ENCODE measurements at places on chromosomes 7 and 10.
A peak's percentile ranks its signal among the peaks of the same experiment; 100 is the strongest.

GRCh38 chr10:119029613-119030420 lies at the start of gene NANOS1:
Gene NANOS1 (plus strand): TSS chr10:119029714. CDS start chr10:119029802, 88 bp downstream.
- DNase-seq, result no peak

DNA sequence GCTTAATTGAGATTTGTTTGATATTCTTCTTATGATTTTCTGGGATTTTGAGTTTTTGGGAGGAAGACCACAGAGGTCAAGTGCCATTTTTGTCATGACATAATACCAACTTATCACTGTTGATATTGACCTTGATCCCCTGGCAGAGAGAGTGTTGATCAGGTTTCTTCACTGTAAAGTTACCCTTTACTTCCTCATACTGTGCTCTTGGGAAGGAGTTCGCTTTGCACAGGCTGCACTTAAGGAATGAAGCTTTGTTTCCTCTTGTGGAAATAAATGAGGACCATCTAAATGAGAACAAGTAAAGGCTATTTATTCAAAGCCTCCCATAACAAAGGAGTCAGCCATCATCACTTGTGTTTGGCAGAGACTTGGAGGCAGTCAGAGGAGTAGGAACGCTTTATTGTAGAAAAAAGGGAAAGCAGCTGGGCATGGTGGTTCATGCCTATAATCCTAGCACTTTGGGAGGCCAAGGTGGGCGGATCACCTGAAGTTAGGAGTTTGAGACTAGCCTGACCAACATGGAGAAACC lies 16.1 kb downstream of the ST7 start:
- no peak for DNase-seq

DNA sequence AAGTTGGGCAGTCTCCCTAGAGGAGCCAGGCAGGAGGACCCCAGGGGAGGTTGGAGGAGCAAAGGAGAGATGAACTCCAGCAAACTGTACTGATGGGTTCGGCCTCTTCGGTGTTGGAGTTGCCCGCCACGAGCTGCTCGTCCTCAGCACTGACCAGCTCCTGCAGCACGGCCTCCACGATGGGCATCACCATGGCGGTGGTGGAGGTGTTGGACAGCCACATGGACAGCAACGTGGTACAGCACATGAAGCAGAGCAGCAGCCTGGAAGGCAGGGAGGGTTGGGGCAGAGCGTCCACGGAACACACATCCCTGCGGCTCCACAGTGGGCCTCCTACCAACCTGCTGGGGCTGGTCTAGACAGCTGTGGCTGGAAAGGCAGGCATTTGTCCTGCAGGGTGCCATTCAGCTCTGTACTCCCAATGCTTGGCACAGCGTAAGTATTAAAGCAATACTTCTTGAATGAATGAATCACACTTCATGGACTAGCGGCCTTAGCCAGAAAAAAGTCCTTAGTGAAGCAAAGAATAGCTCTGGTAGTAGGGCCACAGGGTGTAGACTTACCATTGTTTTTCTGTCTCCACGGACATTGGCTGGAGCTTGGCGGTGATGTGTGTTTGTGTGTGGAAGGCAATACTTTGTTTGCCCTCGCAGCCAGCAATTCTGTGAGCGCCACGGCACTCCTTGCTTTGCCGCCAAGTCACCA lies 21.8 kb downstream of the SLC13A4 start:
- no peak for DNase-seq

DNA sequence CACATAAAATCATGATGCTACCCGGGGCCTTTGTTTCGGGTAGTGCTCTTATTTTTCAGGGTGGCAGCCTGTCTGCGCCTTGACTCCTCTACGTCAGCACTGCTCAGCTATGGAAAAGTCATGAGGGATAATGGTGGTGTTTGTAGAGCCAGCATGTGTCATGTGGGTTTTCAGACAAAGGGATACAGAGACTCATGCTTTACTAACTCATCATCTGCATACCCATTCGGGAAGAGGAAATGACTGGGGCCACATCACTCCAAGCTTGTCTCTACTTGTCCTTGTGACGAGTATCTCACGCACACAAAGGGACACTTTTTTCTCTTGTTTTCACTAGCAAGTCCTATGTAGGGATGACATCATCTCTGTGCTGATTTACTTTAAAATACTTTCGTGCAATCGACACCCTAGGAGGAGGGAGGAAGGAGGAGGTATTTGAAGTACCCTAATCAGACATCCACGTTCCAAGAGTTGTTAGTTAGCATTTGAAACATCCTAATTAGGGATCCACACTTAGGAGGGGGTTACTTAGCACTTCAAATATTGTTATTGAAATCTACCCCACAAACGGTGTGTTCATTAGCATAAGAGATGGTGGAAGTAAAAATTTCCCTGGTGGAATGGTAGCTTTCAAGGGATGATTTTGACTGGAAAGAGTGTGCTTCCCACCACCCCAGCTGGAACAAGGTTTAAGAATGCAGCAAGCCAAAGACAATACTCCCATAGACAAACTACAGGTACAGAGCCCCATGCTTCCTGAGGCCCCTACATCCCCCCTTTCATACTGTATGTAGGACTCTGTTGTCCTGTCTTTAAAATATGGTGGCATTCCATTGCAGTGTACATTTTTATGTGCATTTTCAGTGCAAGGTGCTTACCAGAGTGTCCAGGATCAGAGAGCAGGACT lies 52.0 kb downstream of the THNSL1 start:
- no peak for DNase-seq

DNA sequence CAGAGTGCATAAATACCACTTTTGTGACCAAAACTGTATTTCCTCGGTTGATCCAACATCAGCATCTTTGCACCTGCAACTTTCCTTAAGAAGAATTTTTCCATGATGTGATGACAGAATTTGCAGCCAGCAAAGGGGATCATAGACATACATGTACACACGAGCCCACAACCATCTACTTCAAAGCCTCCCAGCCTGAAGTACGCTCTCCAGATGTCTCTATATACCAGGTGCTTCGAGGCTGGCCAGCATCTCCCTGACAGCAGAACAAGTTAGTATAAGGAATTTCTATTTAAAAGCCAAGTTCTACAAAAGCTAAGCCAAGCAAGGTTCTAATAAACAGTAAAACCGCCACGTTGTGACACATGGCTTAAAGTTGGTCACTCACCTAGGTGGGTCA lies 328.5 kb downstream of the KCNMA1 start:
- no peak for DNase-seq

DNA sequence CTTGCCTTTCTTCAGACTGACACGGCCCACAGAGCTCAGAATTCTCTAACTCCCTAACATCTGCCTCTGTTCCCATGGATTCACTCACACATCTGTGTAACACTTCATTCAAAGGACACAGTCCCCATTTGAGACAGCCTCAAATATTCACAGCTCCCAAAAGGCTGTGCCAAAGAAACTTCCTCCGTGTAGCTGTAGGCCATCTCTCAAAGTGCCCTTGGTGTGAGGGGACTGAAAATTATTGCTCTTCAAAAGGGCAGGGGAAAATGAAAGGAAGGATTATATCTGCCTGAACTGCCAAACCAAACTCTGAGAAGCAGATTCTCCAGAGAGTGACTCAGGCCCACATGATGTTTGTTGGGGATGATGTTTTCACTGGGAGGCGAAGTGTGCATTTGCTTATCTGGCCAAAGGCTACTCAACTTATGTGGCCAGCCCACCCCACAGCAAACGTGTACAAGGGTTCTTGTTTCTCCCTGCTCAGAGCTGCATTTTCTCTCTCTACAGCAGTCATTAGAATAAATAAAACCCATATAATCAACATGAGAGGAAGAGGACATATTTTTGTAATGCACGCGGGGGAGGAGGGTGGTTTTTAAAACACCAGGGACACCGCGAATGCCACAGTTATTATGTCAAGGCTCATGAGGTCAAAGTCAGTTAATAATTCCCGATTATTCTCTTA lies 302.4 kb upstream of the NFE2L3 start:
- DNase-seq, result no peak

DNA sequence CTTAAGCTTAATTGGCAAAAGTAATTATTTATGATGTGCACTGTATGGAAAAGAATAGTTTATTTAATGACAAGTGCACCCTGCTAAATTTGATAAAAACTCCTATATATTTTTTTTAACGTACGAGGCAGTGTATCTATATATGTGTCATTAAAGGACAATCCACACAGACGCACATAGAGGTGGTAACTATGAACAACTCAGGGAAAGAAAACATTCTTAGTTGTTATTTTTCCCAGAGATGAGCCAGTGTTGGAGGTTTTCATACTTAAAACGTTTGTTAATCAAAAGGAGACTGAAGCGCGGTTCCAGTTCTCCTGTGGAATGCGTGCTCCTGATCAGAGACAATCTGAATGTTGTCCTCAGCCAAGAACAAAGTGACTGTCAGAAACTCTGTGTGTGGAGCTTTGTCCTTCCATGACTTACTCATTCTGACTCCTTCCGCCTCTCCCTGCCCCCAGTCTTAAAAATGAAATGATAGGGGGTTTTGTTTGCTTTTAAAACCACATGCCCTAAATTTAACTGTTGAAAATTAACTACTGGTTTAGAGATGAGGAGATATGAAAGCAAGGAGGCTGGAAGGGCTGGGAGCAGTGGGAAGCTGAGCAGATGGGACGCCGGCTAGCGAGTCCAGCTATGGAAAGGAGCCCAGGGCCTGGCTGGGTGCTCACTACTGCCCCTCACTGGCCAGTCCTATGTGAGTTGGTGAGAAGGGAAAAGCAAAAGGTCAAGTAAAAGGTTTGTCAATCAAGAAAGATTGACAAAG lies 99.6 kb downstream of the SVIL start:
- no peak for DNase-seq

DNA sequence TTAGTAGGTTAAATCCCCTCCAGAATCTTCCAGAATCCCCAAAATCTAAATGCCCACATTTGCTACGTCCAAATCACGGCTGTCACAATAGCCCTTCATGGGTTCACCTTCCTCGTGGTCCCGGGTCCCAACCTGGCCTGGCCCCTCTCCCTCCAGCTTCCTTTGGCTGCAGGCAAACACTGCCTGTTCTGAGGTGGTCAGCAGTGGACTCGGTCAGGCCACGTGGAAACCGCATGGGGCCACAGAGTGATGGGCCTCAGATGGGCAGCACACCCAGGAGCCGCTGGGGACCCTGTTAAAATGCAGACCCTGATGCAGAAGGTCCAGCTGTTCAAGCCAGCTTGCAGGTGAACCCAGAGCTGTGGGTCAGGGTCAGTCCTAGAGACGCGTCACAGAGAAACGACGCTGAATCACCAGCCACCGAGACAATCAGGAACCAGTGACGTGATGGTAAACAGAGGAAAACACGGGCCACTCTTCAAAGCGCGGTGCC lies 588.6 kb downstream of the DNAJB6 start:
- DNase-seq, result no peak

DNA sequence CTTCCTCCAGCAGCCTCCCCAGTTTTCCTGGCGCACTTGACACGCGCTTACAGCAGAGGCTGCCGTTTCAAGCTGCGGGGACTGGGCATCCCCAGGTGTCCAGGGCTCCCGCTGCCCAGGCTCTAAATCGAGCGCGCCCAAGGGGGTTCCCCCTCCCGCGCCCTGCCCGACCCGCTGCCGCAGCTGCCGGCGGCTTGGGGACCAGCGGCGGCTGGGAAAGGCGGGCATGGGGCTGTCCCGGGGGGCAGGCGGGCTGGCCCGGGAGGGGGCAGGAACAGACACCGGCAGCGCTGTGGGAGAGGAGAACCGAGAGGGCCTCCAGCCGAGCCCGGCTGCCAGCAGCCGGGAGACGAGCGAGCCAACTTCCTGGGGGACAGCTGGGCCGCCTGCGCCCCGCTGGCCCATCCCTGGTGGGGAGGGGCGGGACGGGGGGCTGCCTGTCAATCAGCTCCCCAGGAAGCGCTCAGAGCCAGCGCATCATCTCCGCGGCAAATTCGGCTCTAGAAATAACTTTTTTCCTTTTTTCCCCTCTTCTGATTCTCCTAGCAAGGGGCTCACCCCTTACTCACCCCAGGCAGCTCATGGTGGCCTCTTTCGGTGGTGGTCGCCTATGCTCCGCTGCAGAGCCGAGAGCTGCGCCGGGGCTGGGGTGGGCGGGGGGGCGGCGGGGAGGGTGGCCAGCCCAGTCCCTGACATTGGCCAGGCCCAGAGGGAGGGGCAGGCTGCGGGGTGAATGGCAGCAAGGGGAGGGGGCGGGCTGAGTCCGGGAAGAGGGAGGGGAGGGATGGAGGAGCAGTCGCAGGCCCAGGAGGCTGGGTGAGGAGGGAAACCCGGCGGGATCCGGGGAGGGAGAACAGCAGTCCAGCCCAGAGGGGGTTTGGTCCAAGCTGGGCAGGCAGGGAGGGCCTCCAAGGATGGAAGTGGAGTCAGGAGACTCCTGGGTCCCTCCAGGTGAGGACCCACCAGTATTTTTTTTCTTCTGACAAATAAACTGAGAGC lies 14.7 kb downstream of the GRID2IP start:
- DNase-seq, result no peak

GRCh38 chr10:75187961-75188426 lies 22.6 kb upstream of the VDAC2 start:
- peak; percentile 62 for DNase-seq

- DNase-seq, result no peak
These were observed 558.2 kb upstream of the PFKP start for GRCh38 chr10:2509081-2509531.

DNA sequence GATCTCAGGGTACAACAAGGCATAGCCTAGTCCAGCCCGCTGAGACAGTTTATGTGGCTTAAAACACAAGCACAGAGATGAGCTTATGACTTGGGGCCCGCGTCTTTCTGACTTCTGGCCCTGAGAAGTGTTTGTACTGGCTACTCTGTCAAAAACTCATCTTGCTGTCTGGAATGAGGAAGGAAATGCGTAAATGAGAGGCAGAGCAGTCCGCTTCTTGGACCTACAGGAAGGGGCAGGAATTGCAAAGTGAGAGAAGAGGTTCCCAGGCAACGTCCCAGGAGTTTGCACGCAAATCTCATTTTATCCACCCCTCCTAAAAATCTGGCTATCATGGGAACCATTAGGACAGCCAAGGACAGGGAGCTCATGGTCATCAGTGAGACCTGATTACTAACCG lies 5.5 kb downstream of the ANXA11 start:
- no peak for DNase-seq

GRCh38 chr7:44274623-44274975 lies 50.8 kb downstream of the CAMK2B start:
- no peak for DNase-seq

DNA sequence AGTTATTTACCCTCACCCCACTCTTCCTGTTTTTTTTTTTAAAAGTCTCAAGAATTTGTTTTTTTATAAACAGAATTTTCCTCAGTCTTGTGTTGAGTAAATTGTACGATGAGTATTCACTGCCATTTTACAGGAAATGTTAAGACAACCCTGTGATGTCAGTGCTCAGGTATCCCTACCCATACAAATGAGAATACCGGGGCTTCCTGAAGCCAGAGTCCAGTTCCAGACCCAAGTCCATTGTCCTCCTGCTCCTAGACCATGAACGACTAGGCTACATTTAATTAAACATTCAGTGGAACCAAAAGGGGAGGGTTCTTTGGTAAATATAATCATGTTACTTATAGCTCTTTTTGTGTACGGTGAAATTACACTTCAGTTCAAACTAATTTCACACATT lies 79.2 kb downstream of the GNAI1 start:
- no peak for DNase-seq

GRCh38 chr10:29874606-29875269 lies 184.6 kb downstream of the JCAD start:
- DNase-seq, result no peak

DNA sequence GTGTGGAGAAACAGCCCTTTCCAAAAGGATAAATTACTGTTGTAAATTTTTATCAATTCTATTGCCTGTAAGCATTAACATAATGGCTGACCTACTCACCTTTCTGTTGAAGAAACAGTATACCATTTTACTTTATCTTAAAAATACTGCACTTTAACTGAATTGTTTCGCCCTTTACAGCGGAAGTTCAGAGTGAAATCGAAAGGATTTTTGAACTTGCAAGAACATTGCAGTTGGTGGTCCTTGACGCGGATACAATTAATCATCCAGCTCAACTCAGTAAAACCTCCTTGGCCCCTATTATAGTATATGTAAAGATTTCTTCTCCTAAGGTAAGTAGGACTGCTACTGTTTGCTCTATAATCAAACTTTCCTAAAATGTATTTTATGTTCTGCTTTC lies 117.5 kb downstream of the NSUN6 start:
- no peak for DNase-seq

All from RPMI8226 (cell line).